Osteoblast (primary cell): ENCODE measurements at places on chromosomes 3 and 15. TPM values are rescaled to one million over a fixed set of nuclear protein-coding genes. Genes with fewer than 3 reads are reported as not detected.

- no peak overlapping the region for H3K4me3 ChIP-seq
- no peak for DNase-seq
- no peaks in the 10 kb centered on the region for H3K36me3 ChIP-seq
- no peaks in the 10 kb centered on the region for H3K27me3 ChIP-seq
Measured at GRCh38 chr15:84953726-84954125, 27.9 kb upstream of the PDE8A start.

GRCh38 chr15:86611417-86612040, 531.9 kb downstream of the AGBL1 start:
- DNase-seq, result no peak
- no peak overlapping the region for H3K27ac ChIP-seq
- no peaks in the 10 kb centered on the region for H3K4me1 ChIP-seq
- no peak overlapping the region for H3K4me3 ChIP-seq
- H3K27me3 ChIP-seq, result no peaks in the 10 kb centered on the region
- no peaks in the 10 kb centered on the region for H3K36me3 ChIP-seq

- H3K27ac ChIP-seq, result no peak overlapping the region
- no peaks in the 10 kb centered on the region for H3K36me3 ChIP-seq
- H3K4me1 ChIP-seq, result no peaks in the 10 kb centered on the region
- H3K27me3 ChIP-seq, result no peaks in the 10 kb centered on the region
- DNase-seq, result no peak
- H3K4me3 ChIP-seq, result no peak overlapping the region
Measured at GRCh38 chr3:135756106-135756668, 209.3 kb upstream of the PPP2R3A start.

The SLC41A3 gene
- 41.5 and 59.4 TPM in 2 replicates for total RNA-seq

DNA sequence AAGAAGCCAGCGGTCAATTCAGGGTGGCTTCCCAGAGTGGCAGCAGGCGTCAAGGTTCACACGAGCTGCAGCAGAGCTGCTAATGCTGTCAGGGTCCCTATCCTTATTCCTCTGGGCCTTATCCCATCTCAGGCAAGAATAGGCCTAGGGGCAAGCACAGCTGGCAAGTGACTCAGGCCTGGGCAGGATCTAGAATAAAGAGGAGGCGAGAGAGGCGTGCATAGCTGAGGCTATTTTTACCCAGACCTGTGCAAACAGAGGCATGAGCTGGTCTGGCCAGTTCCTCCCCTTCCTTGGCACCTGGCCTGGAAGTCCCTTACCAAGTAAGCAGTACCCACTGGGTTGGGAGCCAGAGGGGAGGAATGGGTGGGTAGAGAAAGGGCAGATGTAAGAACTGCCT, 12.2 kb upstream of the VIPR1 start:
- no peaks in the 10 kb centered on the region for H3K27me3 ChIP-seq
- H3K4me1 ChIP-seq, result no peaks in the 10 kb centered on the region
- no peaks in the 10 kb centered on the region for H3K36me3 ChIP-seq
- no peak overlapping the region for H3K27ac ChIP-seq

DNA sequence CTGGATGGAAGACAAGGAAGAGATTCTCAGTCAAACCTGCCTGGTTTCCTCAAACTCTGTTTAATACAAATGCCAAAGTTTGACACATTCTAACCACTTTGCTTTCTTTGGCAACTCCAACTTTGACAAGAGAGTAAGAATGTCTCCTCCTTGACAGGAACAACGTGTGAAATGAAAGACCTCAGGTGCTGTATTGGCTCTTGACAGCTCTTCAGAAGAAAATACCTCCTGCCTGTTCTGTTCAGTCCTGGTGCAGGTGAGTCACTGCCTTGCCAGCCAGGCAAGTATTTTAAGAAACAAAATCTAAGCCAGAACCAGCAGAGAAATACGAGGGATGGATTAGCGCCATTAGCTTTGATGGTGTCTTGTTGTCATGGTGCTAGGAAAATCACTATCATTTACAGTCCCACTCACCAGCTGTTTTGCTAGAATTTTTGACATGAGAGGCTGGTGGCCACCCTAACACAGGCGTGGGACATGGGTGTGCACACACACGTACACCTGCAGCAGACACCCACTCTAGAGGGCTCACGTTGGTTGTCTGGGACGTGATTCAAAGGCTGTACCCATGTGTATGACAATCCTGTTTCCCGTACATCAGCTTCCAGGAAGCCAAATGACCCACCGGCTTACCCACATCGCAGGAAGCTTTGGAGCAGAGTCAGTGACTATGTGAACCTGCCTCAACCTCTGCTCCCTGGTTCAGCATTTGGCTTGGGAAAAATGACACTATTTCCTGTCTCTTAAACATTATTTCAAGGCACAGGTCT, 60.4 kb downstream of the CCNL1 start:
- H3K4me1 ChIP-seq, result peaks cover 15% of the 10 kb centered on the region
- H3K36me3 ChIP-seq, result no peaks in the 10 kb centered on the region
- no peak for DNase-seq
- no peak overlapping the region for H3K4me3 ChIP-seq
- no peaks in the 10 kb centered on the region for H3K27me3 ChIP-seq

DNA sequence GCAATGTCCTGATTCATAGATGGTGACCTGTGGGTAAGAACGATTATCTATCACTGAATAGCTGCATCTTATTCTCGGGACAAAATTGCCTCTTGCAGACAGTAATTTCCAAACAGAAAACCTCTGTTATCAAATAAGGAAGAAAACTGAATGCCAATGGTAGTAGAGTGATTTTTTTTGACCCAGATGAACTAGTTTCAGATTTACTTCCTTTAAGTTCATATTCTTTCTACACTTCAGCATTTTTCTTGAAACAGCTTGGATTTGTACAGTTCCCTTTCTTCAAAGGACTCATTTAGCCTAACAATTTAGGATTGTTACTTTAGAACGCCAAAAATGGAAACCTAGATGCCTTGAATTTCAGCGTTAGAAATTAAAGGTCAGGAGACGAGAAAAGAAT, 14.6 kb downstream of the ETV5 start:
- H3K36me3 ChIP-seq, result peaks cover 27% of the 10 kb centered on the region
- no peak for DNase-seq
- no peak overlapping the region for H3K4me3 ChIP-seq
- H3K27ac ChIP-seq, result no peak overlapping the region
- H3K4me1 ChIP-seq, result peaks cover 16% of the 10 kb centered on the region

DNA sequence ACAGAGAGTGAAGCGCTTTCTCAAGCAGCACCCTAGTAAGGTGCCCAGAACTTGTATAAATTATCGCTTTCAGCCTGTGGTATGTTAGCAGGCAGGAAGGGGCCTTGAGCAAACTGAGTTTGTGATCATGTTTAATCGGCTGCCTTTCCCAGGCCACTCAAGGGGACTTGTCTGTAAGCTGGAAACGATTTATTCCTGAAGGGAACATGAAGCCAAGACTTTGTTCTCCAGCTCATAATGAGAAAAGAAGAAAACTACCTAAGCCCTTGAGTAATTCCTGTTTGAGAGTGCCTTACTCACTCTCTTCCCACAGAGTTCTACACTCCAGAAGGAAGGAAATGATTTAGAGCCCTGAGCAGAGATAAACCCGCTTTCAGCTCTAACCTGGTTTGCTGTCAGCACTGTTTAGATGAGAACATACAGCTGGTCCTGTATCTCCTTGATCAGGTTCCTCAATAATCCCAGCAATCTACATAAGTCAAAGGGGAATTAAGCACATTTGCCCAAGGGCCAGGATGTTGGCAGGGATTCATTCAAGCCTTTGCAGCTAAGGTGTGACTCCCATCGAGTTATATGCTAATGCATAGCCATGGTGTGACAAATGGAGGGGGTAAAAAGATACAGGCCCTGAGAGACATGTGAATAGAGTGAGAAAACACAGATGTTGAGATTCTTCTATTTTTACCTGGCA, 187.7 kb upstream of the SLC24A5 start:
- H3K4me1 ChIP-seq, result no peaks in the 10 kb centered on the region
- H3K27ac ChIP-seq, result no peak overlapping the region
- H3K4me3 ChIP-seq, result no peak overlapping the region
- no peaks in the 10 kb centered on the region for H3K36me3 ChIP-seq
- no peaks in the 10 kb centered on the region for H3K27me3 ChIP-seq

DNA sequence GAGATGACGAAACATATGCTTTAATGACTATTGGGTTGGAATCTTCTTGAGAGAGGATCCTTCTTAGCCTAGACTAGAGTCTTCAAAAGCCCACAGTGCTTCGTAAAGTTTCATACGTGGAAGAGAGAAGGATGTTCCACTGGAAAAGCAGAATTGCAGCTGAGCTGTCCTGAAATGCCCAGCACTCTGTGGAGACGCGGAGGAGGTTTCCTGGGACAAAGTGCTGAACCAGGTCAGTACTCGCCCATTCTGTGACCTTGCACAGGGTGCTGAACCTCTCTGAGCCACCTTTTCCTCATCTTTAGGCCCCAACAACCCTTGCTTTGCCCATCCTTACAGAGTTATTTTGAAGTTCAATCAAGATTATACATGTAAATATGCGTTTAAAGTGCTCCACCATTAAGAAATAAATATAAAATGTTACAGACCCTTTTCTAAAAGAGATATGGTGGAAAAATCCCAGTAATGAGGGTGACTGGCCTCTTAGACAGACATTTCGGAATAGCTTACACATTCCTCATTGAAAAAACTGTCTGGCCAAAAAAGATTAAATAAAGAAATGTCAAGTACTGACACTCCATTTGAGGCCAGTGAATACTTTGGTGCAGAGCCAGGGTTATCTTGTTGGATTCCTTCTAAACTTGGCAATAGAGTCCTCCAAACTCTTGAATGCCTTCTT, 4.2 kb upstream of the MAGEF1 start:
- H3K27me3 ChIP-seq, result no peaks in the 10 kb centered on the region
- no peak for DNase-seq
- H3K36me3 ChIP-seq, result no peaks in the 10 kb centered on the region
- H3K27ac ChIP-seq, result peak overlapping the region; percentile 48

DNA sequence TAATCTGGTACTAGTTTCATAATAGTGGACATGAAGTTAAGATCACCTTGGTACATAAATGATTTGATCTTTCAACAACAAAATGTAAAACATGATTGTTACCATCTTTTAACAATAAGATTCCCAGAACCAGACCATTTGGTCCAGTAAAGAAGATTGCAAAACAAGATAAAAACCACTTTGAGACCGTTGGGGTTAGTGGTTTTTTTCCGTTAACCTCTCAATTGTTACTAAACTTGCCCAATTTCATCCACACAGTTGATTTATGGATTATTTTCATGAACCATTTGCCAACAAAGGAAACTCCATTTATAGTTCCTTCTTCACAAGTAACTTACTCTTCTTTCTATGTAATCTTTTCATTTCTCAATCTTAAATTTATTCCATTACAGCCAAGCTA, 53.8 kb downstream of the ATP8B4 start:
- H3K36me3 ChIP-seq, result no peaks in the 10 kb centered on the region
- H3K27me3 ChIP-seq, result no peaks in the 10 kb centered on the region
- no peaks in the 10 kb centered on the region for H3K4me1 ChIP-seq
- no peak overlapping the region for H3K4me3 ChIP-seq
- H3K27ac ChIP-seq, result no peak overlapping the region

- peak; percentile 49 for DNase-seq
- no peak overlapping the region for H3K27ac ChIP-seq
- H3K27me3 ChIP-seq, result peaks cover 7% of the 10 kb centered on the region
- no peaks in the 10 kb centered on the region for H3K36me3 ChIP-seq
- H3K4me1 ChIP-seq, result no peaks in the 10 kb centered on the region
Measured at GRCh38 chr15:73335471-73335870, 33.3 kb downstream of the HCN4 start.

The PRTG gene
- 4.7 and 5.6 TPM in 2 replicates for total RNA-seq

GRCh38 chr15:95263751-95264150, 1032.4 kb downstream of the MCTP2 start:
- peak overlapping the region; percentile 11 for H3K27ac ChIP-seq
- no peaks in the 10 kb centered on the region for H3K27me3 ChIP-seq
- H3K4me1 ChIP-seq, result peaks cover 17% of the 10 kb centered on the region
- DNase-seq, result no peak
- H3K4me3 ChIP-seq, result no peak overlapping the region

- H3K4me1 ChIP-seq, result no peaks in the 10 kb centered on the region
- no peak overlapping the region for H3K27ac ChIP-seq
- DNase-seq, result no peak
- no peak overlapping the region for H3K4me3 ChIP-seq
- H3K36me3 ChIP-seq, result no peaks in the 10 kb centered on the region
Measured at GRCh38 chr3:43035801-43036365, 56.8 kb downstream of the GASK1A start.

DNA sequence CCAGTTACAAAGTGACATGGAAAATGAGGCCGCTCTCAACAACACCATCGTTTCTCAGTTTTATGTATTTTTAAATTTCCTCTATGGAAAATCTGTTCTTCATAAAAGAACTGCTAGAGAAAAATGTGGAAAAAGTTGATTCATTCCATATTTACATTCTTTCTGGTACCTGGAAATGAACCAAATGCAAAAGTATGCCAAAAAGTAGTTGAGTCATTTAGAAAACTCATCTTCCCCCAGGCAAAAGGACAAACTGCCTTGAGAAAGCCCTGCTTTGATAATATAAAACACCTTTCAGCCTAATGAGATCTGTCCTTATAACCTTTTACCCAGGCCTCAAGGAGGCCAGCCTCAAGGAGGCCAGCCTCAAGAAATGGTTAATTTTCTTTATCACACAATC, 283.0 kb upstream of the VEPH1 start:
- H3K27me3 ChIP-seq, result no peaks in the 10 kb centered on the region
- no peaks in the 10 kb centered on the region for H3K36me3 ChIP-seq
- no peak overlapping the region for H3K4me3 ChIP-seq
- peak overlapping the region; percentile 24 for H3K27ac ChIP-seq
- peaks cover 28% of the 10 kb centered on the region for H3K4me1 ChIP-seq

- no peak for DNase-seq
- peaks cover 70% of the 10 kb centered on the region for H3K36me3 ChIP-seq
- H3K4me3 ChIP-seq, result no peak overlapping the region
- H3K27me3 ChIP-seq, result no peaks in the 10 kb centered on the region
Measured at GRCh38 chr3:132499071-132499470, 81.8 kb downstream of the DNAJC13 start.

GRCh38 chr3:54173371-54173770, 51.0 kb downstream of the CACNA2D3 start:
- no peak overlapping the region for H3K27ac ChIP-seq
- H3K36me3 ChIP-seq, result no peaks in the 10 kb centered on the region
- no peak overlapping the region for H3K4me3 ChIP-seq
- no peak for DNase-seq
